ENCODE measurements at places on chromosomes 2 and 18.

GRCh38 chr18:23099621-23100020, 35.7 kb upstream of the CABLES1 start:
- DNase-seq = no peak

- DNase-seq = no peak
Observed at GRCh38 chr2:173997753-173998152, 32.6 kb upstream of the SP3 start.

GRCh38 chr2:6054161-6054671, 362.0 kb downstream of the SOX11 start:
- no peak for DNase-seq

DNA sequence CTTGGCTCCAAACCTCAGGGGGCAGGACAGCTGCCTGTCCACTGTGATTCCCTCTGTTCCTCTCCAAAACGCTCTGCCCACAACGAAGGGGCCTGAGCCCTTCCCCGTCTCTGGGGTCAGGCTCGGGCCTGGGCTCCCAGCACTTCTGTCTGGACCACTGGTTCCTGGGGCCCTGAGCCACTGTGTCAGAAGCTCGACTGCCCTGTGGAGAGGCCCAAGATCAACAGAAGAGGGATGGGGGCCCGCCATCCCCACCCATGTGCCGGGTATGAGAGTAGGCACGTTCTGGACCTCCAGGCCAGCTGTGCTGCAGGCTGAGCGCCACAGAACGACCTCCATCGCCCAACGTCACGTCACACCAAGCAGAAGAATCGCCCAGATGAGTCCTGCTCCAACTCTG, 119.9 kb upstream of the HS6ST1 start:
- no peak for DNase-seq

DNA sequence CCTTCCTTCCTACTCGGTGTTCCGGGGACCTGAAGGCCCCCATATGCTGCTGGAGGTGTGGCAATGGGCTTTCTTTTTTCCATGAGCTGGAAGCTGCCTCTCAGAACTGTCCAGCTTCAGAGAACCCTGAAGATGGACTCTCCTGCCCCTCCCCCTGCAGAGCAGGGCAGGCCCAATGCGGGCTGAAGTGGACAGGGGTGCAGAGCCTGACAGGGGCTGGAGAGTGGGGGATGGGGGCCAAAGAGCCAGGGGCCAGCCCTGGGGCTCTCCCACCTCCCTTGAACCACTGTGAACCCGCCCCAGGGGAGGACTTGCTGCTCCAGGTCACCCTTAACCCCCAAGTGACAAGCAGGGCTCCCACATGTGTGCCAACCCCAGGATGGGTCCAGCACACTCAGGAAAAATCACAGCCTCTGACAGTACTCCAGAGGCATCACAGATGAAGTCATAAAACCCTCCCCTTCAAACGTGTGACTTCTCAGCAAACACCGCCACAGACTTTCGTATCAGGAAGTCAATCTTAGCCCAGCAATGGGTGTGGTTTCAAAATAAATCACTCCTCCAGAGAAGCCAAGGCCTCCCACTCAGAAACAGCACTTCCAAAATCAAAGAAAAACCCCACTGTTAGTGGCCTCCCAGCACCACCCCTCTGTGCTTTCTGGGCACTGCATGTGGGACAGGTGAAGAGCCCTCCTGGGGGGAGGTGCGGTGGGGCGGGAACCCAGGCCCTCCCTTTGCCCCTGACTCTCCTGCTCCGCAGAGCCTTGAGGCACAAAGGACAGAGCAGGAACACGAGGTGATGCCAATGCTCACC, 135.8 kb downstream of the HDAC4 start:
- DNase-seq = no peak

- DNase-seq = no peak
Observed at GRCh38 chr2:178114462-178114861, 2.2 kb downstream of the RBM45 start.

GRCh38 chr2:106864051-106864450, 21.9 kb downstream of the ST6GAL2 start:
- no peak for DNase-seq

DNA sequence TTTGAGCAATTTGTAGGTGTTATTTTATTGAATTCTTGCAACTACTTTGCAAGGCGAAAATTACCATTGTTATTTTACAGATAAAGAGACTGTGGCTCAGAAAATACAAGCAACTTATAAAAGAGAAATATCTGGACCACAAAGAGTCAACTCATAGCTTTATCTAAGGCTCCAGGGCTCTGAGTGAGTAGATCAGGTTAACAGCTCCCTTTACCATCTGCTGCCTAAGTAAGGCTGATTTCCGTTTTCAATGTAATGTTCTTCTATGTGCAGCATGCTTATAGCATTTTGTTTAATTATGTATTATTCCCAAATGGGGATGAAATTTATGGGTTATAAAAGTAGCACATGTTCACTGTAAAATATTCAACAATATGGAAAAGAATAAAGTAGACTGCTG, 299.1 kb upstream of the TNP1 start:
- no peak for DNase-seq

- no peak for DNase-seq
Observed at GRCh38 chr2:24225499-24226242, 50.8 kb downstream of the FAM228A start.

DNA sequence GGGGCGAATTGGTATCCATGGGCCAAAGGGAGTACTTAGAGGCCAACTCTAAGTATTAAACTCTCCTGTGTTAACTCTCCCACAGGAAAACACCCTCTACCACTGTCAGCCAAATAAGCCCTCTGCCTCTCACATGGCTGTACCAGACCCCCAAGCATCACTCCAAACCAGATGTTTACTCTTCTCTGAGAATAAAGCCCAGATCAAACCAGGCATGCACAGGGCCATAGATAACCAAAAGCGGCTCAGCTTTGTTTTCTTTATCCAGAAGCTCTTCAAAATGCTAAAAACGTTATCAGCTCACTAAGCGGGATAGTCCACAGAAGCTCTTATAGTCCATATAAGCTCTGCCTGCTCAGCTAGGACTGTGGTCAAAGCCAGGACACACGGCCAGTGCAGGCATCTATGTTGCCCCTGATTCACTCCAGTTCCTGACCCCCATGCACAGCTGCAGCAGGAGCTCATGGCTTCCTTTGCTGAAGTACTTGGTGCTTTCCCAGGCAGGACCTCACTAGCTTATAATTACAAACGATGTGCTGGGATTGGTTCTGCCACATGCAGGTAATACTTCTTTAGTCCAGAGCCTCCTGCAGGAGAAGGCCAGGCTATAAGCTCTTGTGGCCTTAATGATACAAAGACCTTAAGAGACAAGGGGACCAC, 21.0 kb upstream of the SEMA4C start:
- DNase-seq = no peak

GRCh38 chr2:128755695-128756364, 437.2 kb upstream of the HS6ST1 start:
- DNase-seq = no peak

GRCh38 chr2:210376694-210377093, 61.7 kb upstream of the MYL1 start:
- no peak for DNase-seq

GRCh38 chr2:130813722-130814121, 23.0 kb upstream of the ARHGEF4 start:
- no peak for DNase-seq

- no peak for DNase-seq
Observed at GRCh38 chr2:12787891-12788801, 71.4 kb downstream of the TRIB2 start.

DNA sequence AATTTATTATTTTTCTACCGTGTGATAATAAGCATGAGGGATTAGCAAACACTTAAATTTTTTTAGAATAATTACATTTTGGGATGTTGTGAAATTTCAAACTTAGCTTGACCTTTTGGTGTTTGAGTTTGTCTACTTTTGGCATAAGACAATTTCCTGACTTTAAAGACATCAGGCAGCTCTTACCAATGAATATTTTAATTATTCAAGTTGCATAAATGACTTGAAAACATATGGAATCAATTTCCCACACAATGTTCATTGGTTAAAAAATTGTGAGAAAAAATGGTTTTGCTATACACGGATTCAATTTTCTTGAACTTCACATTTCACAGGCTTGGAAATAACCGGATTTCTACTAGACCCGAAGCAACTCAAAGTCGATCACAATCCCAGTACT, 243.4 kb downstream of the IKZF2 start:
- no peak for DNase-seq

GRCh38 chr2:120898961-120899750, 163.5 kb downstream of the GLI2 start:
- no peak for DNase-seq

DNA sequence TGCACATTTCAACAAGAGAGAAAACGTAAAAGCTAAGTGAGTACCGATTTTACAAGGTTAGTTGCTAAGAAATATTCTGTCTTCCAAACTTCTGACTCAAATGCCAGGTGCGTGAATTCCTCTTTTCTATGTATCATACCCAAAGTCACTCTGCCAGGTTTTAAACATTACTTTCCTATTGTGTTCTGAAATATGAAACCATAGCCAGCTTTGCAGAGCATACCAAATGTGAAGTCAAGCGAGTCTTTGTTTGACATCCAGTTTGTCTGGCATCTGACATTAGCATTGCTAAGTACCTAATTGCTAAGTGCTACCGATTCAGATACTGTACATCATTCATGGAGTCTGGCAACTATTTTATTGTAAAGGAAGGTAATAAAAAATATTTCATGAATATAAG, 321.9 kb upstream of the GALNT5 start:
- DNase-seq = no peak

DNA sequence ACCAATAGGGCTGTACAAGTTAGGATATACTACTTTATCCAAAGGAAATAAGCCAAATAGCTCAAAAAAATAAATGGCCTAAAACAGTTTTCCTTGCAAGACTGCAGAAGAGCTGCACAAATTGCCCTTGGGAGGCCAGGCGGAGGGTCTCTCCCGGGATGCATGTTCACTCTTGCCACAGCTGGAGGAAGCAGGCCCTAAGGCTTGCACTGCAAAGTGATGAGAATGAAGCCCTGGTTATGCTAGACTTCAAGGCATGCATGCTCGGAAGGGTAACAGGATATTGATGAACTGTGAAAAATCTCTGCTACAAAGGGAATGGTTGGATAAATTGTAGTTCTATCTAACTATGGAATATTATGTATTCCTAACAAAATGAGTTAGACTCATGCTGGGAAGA, 27.5 kb upstream of the LDLRAD4 start:
- no peak for DNase-seq

DNA sequence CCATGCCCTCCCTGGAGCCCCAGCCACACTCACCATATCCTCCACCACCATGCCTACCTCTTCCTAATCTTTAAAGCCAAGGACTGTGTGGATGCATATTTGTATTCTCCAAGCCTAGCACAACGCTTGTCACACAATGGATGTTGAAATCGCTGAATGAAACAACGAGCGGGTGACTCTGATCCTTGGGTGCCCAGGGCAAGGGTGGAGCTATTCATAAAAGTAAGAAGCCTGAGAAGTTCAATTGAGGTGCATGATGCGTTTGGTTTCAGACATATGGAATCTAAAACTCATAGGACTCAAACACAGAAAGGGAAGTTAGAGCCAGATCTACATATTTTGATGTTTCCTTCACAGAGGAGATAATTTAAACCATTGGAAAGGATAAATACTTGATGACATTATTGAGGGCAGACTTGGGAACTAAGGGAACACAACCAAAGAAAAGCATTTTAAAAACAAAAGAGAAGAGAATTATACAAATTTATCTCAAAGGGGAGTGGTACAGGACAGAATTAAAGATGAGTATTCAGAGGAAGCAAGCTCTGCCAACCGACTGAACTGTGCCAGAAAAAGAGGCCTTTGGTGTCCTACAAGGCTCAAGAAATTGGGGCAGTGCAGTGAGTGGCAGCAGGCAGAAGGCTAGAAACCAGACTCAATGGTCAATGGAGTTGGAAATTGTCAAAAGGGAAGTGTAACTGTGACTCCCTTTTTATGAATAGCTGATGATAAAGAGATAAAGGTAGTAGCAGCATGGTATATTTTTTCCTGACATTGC, 200.6 kb upstream of the NCKAP5 start:
- DNase-seq = no peak

DNA sequence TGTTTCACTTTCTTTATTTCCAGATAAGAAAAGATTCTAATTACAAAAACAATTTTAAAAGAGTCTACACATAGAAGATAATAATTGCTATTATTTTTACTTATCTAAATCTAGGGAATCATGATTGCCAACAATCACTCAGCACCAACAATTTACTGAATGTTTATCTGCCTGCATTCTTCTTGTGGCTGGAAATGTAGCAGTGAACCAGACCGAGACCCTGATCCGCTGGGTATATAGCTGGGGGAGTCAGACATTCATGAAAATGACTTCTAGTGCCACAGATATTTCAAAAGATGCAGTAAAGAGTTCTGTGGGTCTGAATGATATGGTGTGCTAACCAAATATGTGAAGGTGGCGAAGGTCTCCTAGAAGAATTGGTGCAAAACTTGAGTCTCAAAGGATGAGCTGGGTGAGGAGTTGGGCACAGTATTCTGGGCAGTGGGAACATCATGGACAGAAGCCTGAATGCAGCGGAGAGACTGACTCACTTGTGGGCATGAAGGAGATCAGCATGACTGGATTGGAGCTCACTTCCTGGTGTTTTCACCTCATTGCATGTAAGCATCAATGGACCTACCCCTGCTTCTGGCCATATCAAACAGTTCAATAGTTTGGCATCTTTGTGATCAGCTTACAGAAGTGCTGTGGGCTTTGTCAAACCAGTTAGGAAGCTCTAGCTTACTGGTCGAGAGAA, 26.1 kb upstream of the FN1 start:
- DNase-seq = no peak

DNA sequence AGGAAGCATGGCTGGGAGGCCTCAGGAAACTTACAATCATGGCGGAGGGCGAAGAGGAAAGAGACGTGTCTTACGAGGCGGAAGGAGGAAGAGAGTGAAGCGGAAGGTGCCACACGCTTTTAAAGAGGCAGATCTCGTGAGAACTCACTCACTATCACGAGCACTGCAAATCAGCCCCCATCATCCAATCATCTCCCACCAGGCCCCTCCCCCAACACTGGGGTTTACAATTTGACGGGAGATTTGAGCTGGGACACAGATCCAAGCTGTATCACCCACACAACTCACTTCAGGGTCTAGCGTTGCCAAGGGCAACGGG, 5.1 kb upstream of the BOK start:
- DNase-seq = no peak

GRCh38 chr2:150438041-150438440, 49.4 kb downstream of the RND3 start:
- no peak for DNase-seq

GRCh38 chr18:23211146-23211545, 75.9 kb downstream of the CABLES1 start:
- DNase-seq = no peak

DNA sequence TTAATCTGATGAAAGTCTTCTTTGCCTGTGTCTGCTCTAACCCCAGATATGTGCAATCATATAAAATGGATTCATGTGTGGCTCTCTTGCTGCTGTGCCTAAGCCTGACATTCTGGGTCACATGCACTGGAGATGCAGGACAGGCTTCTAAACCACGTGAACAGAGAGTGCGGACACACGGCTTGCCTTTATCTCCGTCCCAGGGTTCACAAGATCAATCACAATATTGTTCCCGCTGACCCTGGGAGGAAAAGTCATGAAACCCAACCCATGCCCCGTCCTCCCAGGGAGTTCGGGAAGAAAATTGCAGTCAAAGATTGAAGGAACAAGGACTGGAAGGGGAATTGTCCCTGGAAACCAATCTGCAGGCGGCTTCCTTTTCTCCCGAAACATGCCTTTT, 74.8 kb downstream of the VAPA start:
- DNase-seq = no peak
